ENCODE measurements at places on chromosomes 7 and 10. TPM values are rescaled to one million over a fixed set of nuclear protein-coding genes. Genes with fewer than 3 reads are reported as not detected.

The SPOCK2 gene
- total RNA-seq = 3.4 TPM

The CNPY1 gene
- not detected for total RNA-seq

GRCh38 chr10:77993620-77994019, 35.7 kb downstream of the POLR3A start:
- no peak for DNase-seq

DNA sequence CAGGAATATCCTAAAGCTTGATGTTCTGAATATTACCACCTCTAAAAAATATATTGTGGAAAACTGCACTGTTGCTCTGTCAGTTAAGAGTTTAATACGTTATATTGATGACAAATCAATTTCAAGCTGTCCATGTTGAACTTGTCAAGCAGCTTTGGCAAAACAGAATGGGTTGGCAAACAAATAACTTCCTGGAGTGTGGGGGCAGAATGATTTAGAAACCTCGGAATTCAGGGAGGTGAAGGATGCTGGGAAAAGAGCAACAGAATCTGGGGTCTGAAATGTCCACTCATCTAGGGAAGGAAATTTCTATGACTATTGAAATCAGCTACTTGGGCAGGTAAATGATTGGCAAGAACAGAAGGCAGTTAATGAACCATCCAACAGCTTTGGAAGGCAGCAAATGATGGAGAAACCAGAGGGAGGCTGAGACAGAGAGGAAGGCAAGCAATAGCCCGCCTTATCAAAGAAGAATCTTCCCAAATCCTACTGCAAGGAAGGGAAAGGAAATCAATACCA, 95.1 kb upstream of the PALS2 start:
- no peak for DNase-seq

DNA sequence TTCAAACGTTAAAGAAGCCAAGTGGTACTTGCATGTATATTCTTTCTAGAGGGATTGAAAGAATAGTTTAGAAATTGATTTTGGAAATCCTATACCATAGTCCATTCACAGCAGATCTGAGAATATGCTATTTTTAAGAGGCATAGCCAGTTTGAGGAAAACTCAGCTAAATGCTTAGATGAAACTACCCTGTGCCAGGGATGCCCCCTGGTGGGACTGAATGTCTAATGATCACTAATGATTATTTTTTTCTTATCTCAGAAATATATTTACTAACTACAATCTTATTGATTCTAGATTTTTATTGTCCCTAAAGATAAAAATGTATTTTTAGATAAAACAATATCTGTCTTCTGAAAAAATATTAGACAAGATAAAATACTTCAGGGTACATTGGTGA, 844.9 kb upstream of the PHF14 start:
- peak; percentile 33 for DNase-seq

DNA sequence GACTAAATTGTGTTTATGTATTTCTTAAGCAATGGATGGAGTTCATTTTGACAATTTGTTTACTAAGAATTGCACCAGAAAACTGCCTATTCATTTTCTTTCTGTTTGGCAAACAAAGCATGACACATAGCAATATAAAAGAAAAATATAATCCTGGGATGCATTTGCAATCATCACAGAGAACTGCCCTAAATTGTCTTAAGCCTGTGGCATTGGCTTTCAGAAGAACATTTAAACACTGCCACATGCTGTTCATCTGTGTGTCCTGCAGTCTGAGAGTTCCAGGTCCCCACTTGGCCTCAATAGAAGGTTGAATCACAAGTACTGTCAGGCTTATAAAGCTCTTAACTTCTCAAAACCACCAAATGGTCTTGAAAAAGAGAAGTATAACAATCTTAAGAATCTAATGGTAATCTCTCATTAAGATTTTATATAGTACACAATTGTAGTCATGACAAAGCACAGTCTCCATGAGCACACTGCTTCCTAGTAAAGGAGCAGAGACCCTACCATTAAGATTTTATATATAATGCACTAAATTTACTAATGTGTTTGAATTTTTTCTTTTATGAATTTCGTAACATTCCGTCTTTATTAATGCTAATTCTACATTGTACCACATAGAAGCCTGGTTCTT, 29.9 kb downstream of the RNLS start:
- DNase-seq = peak; percentile 28

DNA sequence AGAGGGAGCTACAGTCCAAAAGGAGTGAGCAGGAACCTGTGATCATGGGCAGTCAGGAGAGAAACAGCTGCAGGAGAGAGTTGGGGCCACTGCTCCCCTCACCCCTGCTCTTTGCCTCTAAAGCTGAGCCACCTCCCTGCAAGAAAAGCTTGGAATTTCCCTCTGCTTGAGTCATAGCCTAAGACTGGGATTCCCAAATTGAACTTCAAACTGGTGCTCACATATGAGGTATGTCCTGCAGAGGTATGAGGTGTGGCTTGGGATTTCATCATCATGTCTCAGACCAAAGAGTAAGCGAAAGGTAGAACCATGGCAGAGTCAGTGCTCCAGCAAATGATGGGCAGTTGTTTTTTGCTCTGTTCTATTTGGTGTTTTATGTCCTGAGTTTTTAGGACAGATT, 237.1 kb upstream of the NRP1 start:
- no peak for DNase-seq

GRCh38 chr7:158572000-158572828, 15.4 kb downstream of the PTPRN2 start:
- DNase-seq = no peak

The NUDT13 gene
- 2.3 TPM for total RNA-seq

The HOXA13 gene
- total RNA-seq = not detected
